ENCODE measurements at places on chromosomes 12 and 14.

- DNase-seq: no peak
Measured at GRCh38 chr14:68628605-68629310, 164.1 kb downstream of the ZFP36L1 start.

DNA sequence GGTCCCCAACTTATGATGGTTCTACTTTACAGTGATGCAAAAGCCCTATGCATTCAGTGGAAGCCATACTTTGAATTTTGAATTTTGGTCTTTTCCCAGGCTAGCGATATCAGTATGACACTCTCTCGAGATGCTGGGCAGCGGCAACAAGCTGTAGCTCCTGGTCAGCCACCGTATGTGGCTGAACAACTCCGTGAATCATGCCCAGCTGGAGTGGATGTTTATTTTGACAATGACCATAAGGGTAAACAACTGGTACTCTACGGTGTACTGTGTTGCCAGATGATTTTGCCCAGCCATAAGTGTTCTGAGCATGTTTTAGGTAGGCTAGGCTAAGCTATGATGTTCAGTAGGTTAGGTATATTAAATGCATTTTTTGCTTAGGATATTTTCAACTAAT, 8.2 kb upstream of the ZNF410 start:
- DNase-seq: no peak

DNA sequence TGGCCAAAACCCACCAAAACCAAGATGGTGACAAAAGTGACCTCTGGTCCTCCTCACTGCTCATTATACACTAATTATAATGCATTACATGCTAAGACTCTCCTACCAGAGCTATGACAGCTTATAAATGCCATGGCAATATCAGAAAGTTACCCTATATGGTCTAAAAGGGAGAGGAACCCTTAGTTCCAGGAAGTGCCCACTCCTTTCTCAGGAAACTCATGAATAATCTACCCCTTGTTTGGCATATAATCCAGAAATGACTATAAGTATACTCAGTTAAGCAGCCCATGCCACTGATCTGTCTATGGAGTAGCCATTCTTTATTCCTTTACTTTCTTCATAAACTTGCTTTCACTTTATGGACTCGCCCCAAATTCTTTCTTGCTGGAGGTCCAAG, 43.0 kb upstream of the FUT8 start:
- DNase-seq: no peak

DNA sequence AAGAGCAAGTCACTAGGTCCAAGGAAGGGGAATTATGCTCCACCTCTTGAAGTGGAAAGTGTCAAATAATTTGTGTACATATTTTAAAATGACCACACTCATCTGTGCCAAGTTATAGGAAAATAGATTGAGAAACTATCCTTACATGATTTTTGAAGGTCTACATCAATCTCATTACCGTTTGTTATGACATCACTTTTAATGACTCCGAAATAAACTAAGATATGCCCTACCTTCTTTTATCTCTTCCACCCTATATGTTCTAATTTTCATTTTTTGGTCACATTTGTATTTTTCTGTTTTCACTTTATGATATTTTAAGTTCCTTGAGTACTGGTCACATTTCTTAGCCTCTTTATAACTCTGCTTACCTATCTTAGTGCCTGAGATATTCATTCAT, 3.3 kb upstream of the PSMC6 start:
- no peak for DNase-seq

DNA sequence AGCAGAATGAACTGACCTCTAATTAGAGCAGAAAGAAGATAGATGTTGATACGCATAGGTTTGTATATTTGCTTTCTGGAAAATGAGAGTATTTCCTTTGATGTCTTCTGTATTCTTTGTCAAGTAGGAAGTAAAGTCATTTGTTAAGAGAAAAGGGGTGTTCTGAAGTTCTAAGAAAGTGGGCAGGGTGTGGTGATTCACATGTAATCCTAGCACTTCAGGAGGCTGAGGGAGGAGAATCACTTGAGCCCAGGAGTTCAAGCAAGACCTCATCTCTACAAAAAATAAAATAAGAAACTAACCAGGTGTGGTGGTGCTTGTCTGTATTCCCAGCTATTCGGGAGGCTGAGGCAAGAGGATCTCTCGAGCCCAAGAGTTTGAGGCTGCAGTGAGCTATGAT, 2.8 kb downstream of the RHNO1 start:
- no peak for DNase-seq

GRCh38 chr12:25264862-25265261, 14.1 kb upstream of the KRAS start:
- DNase-seq: no peak

DNA sequence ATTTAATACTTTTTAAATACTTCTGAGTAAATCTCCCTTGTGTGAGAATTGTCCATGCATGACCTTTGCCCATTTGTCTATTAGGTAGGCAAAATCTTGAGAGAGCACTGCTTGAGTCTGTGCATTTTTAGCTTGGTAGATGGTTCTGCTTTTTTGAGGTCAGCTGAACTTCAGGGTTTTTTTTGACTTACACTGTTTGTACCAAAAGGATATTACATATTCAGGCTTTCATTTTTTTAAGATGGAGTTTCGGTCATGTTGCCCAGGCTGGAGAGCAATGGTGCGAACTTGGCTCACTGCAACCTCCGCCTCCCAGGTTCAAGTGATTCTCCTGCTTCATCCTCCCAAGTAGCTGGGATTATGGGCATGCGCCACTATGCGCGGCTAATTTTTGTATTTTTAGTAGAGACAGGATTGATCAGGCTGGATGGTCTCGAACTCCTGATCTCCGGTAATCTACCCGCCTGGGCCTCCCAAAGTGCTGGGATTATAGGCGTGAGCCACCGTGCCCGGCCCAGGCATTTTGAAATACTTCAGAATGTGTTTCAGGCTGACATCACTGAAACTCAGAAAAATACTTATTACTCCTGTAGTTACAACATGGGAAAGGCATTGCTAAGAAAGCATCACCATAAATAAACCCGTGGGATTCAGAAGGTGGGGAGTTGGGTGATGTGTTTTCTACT, 11.1 kb downstream of the RASSF3 start:
- no peak for DNase-seq

GRCh38 chr12:67147030-67147429, 122.1 kb upstream of the CAND1 start:
- DNase-seq: no peak

Data from dorsolateral prefrontal cortex (tissue), 122 donors.